IPS DF 6.9 (cell line): ENCODE measurements at places on chromosomes 12 and 14.
A peak's percentile ranks its signal among the peaks of the same experiment; 100 is the strongest.

DNA sequence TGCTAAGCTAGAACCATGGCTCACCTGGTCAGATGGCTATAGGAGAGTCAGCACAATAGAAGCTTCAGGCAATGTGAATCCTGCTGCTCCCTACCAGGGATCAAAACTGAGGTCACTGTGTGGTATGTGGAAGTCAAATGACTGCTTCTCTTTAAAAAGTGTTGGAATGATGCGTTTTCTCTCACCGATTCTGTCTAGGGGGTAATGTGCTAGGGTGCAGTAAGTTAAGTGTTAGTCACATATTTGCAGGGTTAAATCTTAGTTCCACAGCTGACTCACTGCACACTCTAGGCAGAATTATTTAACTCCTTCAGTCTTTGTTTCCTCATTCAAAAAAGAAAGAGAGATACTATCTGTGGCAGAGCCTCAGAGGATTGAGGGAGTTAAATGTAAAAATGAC is 696.6 kb downstream of the DIO2 start:
- no peak for DNase-seq

DNA sequence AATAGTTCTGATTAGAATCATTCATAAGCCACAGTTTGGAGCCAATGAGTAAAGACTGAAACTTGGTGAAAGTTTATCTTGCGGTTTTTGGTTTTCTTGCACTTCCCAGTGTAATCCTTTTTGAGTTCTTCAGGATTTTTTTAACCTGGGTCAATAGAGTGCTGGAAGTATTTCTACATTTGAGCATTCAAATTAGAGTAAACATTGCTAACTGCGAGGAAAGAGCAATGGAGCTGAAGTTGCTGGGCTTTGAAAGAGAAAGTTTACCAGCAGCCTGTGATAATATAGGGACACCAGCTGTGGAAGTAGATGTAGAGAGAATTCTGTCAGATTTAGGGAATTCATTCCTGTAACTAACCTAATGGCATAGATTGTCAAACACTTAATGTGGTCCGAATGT is 30.3 kb downstream of the ANO6 start:
- DNase-seq = no peak

- no peak for DNase-seq
These were observed 166.8 kb downstream of the DAD1 start for GRCh38 chr14:22422238-22422637.

DNA sequence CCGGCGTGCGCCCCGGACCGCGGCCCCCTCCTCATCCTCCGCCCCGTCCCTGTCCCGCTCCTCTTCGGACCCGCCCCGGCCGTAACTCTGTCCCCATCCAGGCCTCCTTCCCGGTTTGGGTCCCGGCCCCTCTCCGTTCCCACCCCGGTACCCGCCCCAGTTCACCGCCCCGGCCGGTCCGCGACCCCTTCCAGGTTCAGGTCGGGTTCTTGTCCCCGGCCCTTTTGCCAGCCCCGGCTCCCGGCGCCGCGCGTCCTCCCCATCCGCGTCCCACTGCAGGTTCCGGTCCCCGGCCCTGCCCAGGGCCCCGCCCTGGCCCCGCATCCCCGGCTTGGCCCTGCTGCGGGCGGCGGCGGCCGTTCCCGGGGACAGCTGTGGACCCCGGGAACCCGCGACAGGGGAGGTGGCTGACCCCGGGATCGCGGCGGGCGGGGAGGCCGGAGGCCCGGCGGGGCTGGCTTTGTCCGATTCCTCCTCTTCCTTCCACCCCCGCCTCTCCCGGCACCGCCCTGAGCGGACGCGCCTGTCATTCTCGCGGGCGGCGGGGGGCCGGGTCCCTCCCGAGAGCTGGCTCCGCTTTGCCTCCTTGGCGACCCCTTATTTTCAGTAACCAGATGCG is 601 bp downstream of the KLC1 start:
- DNase-seq = no peak

DNA sequence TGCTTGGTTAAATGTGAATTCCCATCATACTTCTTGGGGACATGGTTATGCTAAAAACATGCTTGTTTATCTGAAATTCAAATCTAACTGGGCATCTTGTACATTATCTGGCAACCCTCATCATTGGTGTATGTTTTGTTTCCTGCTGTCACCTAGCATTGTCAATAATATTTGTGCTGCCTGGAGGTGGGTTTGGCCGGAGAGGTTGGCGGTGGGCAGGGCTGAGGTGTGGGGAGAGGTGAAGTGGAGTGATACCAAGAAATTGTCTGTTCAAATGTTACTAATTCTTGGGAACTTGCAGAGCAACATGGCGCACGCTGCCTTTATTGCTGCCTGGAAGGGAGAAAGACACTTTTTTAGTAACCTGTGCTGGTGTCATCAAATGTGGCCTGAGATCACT is 280.5 kb downstream of the VRK1 start:
- DNase-seq = no peak

- DNase-seq = peak; percentile 54
These were observed 19.4 kb downstream of the GPR132 start for GRCh38 chr14:105045710-105046326.

DNA sequence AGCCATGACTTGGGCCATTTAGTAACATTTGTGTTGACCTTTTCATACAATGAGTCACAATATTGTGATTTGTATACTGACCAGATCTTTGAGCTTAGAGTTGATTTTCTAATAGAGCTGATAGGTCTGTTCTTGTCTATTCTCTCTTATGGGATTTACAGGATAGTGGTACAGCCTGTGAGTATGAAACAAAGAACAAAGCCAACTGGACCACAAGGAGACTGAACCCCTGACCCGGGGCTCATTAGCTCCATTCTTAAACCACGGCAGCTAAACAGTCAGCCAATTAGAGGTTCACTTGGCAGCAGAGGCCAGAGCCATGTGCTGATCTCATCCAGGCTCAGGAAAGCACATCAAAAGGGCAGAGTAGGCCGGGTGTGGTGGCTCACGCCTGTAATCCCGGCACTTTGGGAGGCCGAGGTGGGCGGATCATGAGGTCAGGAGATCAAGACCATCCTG is 59.1 kb upstream of the GNPNAT1 start:
- DNase-seq = no peak

DNA sequence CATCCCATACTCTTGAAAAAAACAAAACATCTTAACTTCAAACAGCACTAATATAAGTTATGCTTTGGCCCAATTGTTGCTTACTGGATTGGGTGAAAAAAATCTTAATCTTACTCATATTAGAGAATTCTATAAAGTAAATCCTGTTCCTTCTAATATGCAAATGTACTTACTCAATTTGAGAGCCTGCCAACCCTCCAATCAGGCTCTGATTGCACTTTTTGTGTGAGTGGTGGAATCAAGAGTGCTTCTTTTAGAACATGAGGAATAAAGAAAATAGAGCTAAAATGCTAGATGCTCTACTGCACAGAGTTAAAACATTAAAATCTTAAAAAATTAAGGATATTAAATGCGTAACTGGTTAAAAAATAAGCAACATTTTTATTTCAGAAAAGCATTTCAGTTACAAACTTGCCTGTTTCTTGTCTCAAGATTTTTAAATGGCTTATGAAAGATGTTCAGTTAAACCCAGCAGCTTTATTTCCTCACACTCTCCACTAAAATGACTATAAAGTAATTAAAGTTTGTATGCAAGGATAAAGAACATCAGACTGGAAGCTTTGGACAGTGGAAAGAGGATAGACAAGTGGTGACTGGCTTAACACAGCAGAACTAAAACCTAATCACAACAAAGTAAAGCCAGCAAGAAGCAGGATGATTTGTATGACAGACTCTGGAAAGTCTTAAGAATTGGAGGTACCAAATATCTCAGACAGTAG is 177.5 kb downstream of the SLC2A13 start:
- DNase-seq = no peak

- DNase-seq = no peak
These were observed 114.8 kb upstream of the GSC start for GRCh38 chr14:94884616-94885230.

GRCh38 chr14:32202491-32202997 is 525 bp downstream of the RNU6-8 start:
- DNase-seq = no peak

- no peak for DNase-seq
These were observed 506.1 kb downstream of the NELL2 start for GRCh38 chr12:44369998-44370397.

- no peak for DNase-seq
These were observed 371 bp upstream of the REM2 start for GRCh38 chr14:22882529-22883172.

- DNase-seq = no peak
These were observed 49.1 kb downstream of the B4GALNT3 start for GRCh38 chr12:508795-509194.

DNA sequence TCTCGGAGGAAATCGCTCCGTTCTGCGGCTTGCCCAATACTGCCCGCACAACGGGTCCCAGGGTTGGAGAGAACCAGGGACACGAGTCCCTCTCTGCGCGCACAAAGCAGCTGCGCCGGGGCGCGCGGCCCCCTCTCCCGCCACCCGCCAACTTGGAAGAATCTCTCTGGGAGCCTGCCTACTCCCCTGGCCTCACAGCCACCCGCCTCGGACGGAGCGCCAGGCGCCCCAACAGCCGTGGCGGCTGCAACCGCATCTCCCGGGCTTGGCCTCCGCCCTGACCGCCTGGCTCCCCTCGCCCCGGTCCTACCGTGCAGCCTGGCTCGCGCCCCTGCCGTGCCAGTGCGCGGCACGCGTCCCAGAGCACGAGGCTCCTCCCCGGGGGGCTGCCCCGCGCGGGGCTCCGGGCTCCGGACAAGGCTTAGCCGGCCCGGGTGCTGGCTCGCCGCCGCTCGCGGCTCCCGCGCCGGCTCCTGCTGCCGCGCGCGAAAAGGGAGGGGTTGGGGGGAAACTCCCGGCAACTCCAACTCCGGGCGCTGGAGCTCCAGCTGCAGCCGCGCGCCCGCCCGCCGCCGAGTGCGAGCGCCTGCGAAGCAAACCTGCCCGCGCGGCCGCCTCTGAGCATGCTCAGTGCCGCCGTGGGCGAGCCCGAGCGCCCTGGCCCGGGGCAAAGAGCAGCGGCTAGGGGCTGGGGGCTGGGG is at the start of gene STXBP6:
TSS of gene STXBP6 (minus strand) at position 580 of the 701 bp plus-strand sequence. CDS start 75,329 bp downstream, outside the sequence.
- DNase-seq = no peak

GRCh38 chr14:29444805-29445204 is 482.8 kb downstream of the PRKD1 start:
- no peak for DNase-seq

DNA sequence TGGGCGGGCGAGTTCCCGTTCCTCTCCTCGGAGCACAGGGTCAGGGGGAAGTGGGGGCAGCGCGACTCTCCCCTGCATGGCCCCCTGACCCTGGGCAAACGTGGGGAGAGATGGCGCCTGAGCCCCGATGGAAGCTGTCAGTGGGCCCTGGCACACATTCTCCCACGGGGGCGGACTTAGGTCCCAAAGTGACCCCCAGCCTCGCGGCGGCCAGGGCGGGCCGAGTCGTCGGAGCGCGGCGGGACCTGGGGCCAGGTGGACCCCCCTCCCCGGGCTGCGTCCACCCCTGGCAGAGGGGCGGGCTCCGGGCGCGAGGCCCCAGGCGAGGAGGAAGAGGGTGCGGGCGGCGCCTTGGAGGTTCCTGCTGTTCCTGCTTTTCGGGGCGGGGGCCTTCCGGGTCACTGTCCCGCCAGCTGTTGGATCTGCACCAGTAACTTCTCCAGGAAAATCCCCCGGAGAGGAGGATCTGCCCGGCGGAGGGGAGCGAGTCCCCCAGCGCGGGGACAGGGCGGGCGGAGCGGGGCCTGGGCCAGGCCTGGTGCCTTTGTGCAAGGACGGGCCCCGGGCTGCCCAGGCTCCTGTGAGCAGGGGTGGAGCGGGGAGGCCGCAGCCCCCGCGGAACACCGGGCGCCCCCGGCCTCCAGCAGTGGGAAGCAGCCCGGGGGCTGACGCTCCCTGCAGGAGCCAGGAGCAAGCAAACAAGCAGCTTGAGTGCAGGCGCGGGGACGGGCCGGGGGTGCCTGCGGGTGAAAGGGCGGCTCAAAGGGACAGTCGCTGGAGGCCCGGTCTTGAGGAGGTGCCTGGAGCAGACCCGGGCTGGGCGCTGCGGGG is 15.3 kb downstream of the TNFAIP2 start:
- no peak for DNase-seq

DNA sequence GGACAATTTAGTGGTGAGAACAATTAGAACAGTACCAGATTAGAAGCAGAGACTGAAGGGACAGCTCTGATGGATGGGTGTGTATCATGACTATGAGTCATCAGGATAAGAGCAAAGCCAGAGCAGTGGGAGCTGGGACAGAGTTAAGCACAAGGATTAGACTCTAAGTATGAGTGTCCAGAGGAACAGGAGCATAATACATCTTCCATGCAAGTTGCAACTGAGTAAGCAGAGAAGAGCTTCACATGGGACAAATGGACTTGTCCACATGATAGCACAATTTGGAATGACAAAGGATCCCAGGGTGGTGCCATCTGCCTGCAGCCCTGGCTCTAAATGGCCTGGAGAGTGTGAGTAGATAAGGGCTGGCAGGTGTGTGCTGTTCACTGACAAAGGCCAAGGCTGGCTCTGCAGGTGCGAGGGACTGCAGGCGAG is 226.4 kb upstream of the CAND1 start:
- DNase-seq = peak; percentile 33

DNA sequence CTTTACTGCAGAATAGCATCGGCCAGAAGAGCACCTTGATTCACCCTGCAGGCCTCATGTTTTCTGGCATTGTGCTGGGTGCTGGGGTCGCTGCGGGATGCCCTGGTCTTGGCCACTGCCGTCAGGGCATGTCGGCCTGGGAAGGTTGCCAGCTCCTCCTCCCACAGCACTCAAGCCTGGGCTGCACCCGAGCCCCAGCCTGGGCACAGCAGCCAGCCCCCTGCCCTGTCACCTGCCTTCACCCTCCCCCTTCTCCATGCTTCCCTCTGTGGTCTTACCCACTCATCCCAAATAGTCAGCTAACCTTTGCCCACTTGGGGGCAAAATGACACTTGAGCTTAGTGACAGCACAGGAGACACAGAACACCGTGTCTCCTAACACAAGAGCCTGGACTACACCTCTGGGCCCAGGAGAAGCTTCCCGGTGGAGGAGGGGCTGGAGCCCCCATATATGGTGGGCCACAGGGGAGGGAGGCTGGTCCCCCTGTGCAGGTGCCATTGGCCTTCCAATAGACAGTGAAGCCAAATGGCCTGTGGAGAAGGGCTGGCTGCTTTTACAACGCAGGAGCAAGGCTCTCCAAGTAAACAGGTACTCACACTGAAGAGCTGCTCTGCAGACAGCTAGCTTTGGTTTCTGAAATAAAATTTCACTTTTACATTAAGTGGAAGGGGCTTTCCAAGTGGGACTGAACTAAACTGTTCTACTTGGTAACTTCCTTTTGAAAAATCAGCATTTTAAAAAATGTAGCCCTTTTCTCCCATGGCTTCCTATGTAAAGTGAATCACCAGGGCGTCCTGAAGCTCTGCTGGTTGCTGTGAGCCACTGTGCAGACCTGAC is 51.2 kb upstream of the AMN start:
- no peak for DNase-seq

- no peak for DNase-seq
These were observed 7.8 kb downstream of the PITPNM2 start for GRCh38 chr12:123142921-123143735.

GRCh38 chr12:111201036-111201435 is 167.9 kb downstream of the PHETA1 start:
- no peak for DNase-seq

DNA sequence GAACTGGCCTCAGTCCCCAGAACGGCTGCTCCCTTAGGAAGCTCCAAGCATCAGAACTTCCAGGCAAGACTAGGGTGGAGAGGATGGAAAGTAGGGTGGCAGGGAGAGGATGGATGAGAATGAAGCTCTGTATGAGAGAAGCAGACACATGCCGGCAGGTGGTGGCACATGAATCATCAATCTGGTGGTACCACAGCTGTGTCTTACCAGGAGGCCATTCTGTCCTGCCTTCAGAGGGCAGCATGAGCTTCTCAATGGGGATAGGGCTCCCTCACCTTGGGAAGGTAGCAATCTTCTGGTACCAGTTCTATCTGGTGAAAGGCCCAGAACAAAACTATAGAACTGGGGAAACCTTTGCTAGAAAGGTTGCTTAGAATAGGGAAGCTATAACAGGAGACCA is 55.4 kb upstream of the PYGL start:
- no peak for DNase-seq
